ENCODE measurements at places on chromosomes 13 and 19. TPM values are rescaled to one million over a fixed set of nuclear protein-coding genes. Genes with fewer than 3 reads are reported as not detected.
A peak's percentile ranks its signal among the peaks of the same experiment; 100 is the strongest.

DNA sequence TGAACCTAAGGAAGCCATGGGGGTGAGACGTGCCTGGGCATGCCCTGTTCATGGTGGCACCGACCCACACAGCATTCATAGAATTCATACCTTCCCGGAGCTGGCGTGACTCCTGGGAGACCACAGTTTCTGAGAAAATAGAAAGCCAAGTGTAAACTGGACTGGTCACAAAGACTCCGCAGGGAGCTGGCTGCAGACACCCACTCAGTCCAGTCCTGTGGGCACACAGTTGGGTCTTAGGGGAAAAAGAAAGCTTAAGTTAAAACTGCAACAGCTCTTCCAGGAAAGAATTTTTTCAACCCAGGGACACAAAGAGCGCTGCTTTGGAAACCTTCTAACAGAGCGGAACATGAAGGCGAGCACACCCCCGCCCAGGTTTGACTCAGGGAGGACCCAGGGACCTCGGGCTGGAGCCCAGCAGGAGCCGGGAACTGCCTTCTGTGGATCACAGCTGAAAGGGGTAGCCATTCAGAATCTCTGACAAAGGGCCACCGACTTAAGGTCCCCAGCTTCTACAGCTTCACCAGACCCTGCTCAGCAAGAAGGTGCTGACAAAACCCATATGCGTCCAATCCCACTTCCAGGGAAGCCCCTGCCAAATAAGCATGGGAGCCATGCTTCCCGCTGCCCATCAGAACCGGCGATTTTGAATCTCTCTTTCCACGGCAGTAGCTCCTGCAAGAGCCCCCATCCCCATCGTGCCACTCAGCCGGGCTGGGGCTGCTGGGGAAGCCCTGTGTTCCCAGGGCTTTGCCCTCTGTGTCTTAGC lies 183.7 kb downstream of the COL4A1 start:
- H3K36me3 ChIP-seq: no peaks in the 10 kb centered on the region
- H3K4me1 ChIP-seq: no peaks in the 10 kb centered on the region
- peaks cover 26% of the 10 kb centered on the region for H3K27me3 ChIP-seq
- H3K4me3 ChIP-seq: no peak overlapping the region
- DNase-seq: no peak

Gene MEIOSIN
- not detected for total RNA-seq

GRCh38 chr13:48161530-48162179 lies 66.8 kb upstream of the MED4 start:
- H3K4me1 ChIP-seq: peaks cover 28% of the 10 kb centered on the region
- H3K27me3 ChIP-seq: no peaks in the 10 kb centered on the region
- DNase-seq: no peak
- H3K36me3 ChIP-seq: no peaks in the 10 kb centered on the region
- H3K4me3 ChIP-seq: no peak overlapping the region
- no peak overlapping the region for H3K27ac ChIP-seq

DNA sequence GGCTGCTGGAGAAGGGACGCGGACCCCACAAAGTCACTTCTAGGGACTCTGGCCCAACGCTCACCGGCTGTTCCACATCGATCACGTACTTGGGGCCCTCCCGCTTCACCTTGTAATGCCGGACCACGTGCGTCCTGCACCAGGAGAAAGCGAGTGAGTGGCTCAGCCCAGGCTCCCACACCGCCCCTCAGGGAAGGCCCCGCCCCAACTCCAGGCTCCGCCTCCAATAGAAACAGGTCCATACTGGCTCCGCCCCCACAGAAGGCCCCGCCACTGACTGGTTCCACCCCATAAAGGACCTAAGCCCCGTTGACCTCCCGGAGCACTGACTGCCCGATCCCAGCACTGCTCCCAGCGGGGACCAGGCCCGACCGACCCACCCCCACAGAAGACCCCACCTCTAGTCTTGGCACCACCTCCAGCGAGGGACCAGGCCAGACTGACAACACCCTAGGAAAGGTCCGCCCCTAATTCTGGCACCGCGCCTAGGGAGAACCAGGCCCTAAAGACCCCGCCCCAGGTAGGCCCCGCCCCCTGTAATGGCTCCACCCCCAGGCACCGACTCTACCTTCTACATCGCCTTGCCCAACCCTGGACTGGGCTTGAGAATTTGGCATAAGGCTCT lies 11.3 kb downstream of the STAP2 start:
- H3K4me1 ChIP-seq: peaks cover 20% of the 10 kb centered on the region
- peak overlapping the region; percentile 86 for H3K4me3 ChIP-seq
- peaks cover 4% of the 10 kb centered on the region for H3K36me3 ChIP-seq
- DNase-seq: peak; percentile 88
- H3K27ac ChIP-seq: peak overlapping the region; percentile 89

- peak within 1 kb of the TSS; percentile 77 for H3K27ac ChIP-seq
- H3K27me3 ChIP-seq: peaks cover 3% of the 10 kb centered on the region
- H3K4me3 ChIP-seq: peak within 1 kb of the TSS; percentile 46
- H3K4me1 ChIP-seq: peaks cover 9% of the 10 kb centered on the region
These were observed at the start of gene C19orf38 for GRCh38 chr19:10848230-10848856. Gene C19orf38 (plus strand): TSS chr19:10848415. CDS start chr19:10848509, 94 bp downstream.

DNA sequence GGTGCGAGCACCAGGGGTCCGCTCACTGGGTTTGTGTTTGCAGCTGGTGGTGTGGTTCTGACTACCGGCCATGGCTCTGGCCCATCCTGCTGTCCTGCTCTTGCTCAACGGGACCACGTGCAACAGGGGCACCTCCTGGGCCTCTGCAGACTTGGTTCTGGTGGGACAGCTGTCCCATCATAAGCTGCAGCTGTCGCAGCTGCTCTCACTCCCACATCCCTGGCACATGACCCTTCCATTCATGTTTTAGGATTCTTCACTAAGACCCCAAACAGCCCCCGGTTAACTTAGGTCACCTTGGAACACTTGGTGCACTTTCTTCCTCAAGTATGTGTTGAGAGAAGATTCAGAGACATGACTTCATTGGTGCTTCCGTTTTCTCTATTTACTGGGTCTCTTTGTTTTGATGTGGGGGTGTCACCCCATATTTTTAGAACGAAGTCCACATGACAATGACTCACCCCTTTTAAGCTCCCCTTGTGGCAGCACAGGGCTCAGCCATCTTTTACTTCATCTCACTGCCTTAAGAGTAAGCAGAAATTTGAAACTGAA lies 68.4 kb upstream of the ARHGEF7 start:
- H3K27ac ChIP-seq: no peak overlapping the region
- H3K36me3 ChIP-seq: no peaks in the 10 kb centered on the region
- no peak for DNase-seq
- H3K27me3 ChIP-seq: peaks cover 10% of the 10 kb centered on the region
- H3K4me3 ChIP-seq: no peak overlapping the region

DNA sequence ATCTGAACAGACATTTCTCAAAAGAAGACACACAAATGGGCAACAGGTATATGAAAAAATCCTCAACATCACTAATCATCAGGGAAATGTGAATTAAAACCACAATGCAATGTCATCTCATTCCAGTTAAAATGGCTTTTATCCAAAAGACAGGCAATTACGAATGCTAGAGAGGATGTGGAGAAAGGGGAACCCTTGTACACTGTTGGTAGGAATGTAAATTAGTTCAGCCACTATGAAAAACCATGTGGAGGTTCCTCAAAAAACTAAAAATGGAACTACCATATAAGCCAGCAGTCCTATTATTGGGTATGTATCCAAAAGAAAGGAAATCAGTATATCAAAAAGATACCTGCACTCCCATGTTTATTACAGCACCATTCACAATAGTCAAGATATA lies 24.7 kb upstream of the ZC3H13 start:
- H3K4me3 ChIP-seq: no peak overlapping the region
- no peak for DNase-seq
- no peaks in the 10 kb centered on the region for H3K36me3 ChIP-seq
- peaks cover 5% of the 10 kb centered on the region for H3K27me3 ChIP-seq
- H3K27ac ChIP-seq: no peak overlapping the region
- peaks cover 6% of the 10 kb centered on the region for H3K4me1 ChIP-seq

DNA sequence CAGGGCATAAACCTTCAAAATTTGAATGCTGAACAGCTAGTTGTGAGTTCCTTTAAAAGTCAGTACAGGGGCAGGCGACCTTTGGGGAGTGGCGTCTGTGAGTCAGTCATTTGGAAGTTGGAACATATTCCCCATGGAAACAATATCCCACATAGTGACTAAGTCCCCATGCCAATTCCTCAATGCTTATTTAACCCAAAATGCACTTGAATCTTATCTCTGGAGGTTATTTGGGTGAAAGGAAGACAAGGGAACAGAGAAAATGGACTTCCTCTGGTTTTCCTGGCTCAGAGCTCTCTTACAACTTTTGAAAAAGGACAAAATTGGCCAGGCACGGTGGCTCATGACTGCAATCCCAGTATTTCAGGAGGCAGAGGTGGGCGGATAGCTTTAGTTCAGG lies 479.2 kb upstream of the NBEA start:
- no peaks in the 10 kb centered on the region for H3K4me1 ChIP-seq
- H3K27ac ChIP-seq: no peak overlapping the region
- no peak overlapping the region for H3K4me3 ChIP-seq
- no peaks in the 10 kb centered on the region for H3K36me3 ChIP-seq

DNA sequence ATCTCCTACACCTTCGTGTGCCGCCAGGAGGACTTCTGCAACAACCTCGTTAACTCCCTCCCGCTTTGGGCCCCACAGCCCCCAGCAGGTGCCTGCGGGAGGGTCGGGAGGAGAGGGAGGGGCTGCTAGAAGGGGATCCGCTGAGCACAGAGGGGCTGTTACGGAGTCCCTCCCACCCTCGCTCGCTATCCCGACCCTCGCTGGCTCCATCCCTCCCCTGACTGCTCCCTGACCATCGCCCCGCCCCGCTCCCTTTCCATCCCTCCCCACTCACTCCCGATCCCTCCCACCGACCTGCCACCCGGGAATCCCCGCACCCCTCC lies 780 bp downstream of the CD177 start:
- peaks cover 1% of the 10 kb centered on the region for H3K4me1 ChIP-seq
- H3K27ac ChIP-seq: no peak overlapping the region
- no peak for DNase-seq
- peaks cover 11% of the 10 kb centered on the region for H3K27me3 ChIP-seq
- H3K4me3 ChIP-seq: no peak overlapping the region

DNA sequence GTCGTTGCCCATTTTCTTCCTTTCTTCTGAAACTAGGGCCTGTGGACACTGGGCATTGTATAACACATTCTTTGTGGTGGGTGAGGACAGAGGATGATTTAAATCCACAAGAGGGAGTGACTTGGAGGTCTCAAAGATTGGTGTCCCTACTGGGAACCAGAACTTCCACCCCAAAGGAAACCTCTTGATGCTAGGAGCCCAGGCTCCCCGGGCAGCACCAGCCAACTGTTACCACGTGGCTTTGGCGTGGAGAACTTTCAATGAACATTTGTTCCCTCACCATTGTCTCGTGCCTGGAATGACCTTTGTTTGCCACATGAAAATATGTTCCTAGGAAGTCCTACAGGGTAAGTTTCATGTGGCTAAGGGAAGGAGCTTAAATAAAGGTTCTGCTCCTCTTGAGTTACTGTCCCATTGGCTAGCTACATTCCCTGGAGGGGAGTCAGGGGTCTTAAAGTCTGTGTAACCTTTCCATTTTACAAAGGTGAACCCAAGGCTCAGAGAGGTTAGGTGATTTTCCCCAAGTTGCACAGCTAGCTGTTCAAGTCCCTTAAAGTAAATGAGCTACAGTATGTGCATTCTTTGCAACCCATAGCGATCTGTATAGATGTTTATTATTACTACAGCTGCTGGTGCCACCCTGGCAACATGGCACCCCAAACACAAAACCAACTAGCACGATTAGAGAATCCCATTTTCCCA lies 5.0 kb upstream of the CDX2 start:
- H3K27me3 ChIP-seq: peaks cover 92% of the 10 kb centered on the region
- no peak for DNase-seq
- H3K36me3 ChIP-seq: no peaks in the 10 kb centered on the region
- peaks cover 9% of the 10 kb centered on the region for H3K4me1 ChIP-seq

DNA sequence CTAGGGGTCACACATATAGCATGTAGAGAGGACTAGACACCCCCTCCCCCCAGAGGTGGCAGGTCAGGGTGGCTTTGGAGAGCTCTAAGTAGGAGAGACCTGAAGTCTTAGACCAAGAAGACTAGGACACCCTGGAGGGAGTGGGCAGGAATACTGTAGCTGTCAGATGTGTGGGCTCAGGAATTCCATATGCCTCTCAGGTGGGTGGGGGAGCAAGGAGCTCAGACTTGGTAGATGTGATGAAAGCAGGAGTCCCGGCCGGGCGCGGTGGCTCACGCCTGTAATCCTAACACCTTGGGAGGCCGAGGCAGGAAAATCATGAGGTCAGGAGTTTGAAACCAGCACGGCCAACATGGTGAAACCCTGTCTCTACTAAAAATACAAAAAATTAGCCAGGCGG lies 1.6 kb downstream of the CRB3 start:
- H3K4me1 ChIP-seq: no peaks in the 10 kb centered on the region
- peaks cover 9% of the 10 kb centered on the region for H3K36me3 ChIP-seq
- no peak overlapping the region for H3K4me3 ChIP-seq
- no peak for DNase-seq
- H3K27me3 ChIP-seq: no peaks in the 10 kb centered on the region

Gene ZNF723
- total RNA-seq: not detected

Gene EDNRB
- not detected for total RNA-seq

Gene CYP2A6
- total RNA-seq: 0.28 TPM

DNA sequence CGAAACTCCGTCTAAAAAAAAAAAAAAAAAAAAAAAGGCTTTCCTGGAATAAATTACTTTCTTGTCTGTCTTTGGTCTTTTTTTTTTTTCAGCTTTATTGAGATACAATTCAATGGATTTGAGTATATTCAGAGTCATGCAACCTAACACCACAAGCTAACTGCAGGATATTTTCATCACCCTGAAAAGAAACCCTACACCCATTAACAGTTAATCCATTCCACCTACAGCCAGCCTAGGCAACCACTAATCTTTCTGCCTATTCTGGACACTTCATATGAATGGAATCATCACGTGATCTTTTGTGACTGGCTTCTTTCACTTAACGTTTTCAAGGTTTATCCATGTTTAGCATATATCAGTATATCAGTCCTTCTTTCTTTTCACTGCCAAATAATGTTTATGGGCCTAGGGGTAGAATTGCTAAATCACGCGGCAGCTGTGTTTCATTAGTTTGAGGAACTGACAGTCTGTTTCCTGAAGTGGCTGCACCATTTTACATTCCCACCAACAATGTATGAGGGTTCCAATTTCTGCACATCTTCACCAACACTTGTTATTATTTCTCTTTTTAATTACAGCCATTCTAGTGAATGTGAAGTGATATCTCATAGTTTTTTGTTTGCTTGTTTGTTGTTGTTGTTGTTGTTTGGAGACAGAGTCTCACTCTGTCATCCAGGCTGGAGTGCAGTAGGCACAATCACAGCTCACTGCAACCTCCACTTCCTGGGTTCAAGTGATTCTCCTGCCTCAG lies 19.9 kb downstream of the LRFN3 start:
- no peak overlapping the region for H3K27ac ChIP-seq
- peaks cover 25% of the 10 kb centered on the region for H3K4me1 ChIP-seq
- no peak for DNase-seq
- H3K27me3 ChIP-seq: peaks cover 21% of the 10 kb centered on the region

Gene ATP4B
- total RNA-seq: not detected

- H3K36me3 ChIP-seq: peaks cover 13% of the 10 kb centered on the region
- peak overlapping the region; percentile 14 for H3K4me3 ChIP-seq
- DNase-seq: no peak
- H3K27ac ChIP-seq: peak overlapping the region; percentile 42
These were observed 276.0 kb downstream of the FOXO1 start for GRCh38 chr13:40390401-40390916.
